ENCODE measurements at places on chromosomes 5 and 9.

GRCh38 chr9:95350266-95350665 is 32.8 kb upstream of the FANCC start:
- DNase-seq: no peak

DNA sequence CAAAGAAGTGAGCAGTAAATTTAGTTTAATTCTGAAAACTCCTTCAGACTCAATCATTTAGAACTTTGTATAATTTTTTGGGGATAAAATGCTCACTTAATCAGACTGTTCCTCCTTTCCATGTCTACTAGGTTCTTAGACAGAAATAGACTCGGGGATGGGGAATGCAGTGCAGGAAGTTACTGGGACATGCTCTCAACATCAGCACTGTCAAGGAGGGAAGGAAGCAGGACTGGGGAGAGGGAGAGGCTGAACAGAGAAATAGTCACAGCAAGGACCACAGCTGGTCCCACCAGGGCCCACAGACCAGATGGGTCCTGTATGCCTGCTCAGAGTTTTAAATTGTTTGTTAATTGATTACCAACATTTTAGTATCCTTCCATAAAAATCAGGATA is 310.1 kb upstream of the MSX2 start:
- no peak for DNase-seq

- no peak for DNase-seq
Measured at GRCh38 chr9:79046401-79046800, 525.4 kb upstream of the TLE4 start.

DNA sequence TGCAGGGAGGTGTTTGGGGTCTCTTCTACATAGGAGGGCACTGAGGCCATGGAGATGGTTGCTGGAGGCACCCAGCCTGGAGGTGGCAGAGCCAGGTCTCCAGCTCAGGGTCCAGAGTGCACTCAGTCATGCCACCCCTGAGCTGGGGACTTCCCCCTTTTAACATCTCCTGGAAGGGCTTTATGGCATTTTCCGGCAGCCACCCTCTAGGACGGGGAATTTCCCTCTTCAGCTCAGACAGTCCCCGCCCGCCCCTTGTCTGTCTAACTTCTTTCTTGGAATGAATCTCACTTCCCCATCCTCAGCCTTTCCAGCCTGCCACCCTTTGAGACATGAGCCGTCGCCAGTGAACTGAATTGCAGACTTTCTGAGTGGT is 49.9 kb downstream of the COL15A1 start:
- peak; percentile 62 for DNase-seq

DNA sequence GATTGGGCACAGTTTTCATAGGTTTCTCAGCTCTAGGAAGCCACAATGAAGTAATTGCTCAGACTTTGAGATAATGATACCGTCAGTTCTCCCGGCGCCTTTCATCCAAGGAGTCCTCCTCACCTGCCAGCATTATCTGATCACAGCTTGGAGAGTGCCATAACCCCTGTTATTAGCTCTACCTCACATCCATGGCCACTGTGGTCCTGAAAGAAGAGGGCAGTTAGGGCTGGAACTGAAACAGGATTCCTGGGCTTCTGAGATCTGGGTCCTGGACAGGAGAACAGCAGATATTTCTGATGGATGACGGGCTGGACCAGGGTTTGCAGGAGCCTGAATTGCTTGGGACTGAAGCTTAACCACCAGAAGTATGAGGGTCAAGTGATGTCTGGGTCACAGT is 13.5 kb downstream of the RGS3 start:
- DNase-seq: no peak

GRCh38 chr5:179250561-179251225 is 94.6 kb downstream of the ADAMTS2 start:
- DNase-seq: no peak

DNA sequence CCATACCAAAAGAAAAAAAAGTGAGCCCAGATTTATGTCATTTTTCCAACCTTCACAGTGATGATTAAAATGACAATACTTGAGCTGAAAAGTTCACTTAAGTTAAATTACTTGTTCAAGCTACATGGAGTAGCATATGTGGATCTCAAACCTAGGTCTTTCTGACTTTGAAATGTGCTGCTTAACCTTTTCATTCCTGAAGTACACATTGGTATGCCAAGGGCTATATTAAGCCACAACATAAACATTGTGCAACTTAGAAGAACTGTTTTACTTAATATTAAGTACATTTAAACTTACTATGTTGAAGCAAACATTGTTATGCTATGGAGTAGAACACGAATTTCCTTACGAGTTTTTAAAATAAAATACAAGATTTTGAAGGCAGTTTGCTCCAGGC is 105.0 kb downstream of the GIN1 start:
- no peak for DNase-seq

- no peak for DNase-seq
Measured at GRCh38 chr5:116883875-116884274, 309.3 kb upstream of the SEMA6A start.

- no peak for DNase-seq
Measured at GRCh38 chr9:136567651-136568287, 21.9 kb upstream of the NOTCH1 start.

DNA sequence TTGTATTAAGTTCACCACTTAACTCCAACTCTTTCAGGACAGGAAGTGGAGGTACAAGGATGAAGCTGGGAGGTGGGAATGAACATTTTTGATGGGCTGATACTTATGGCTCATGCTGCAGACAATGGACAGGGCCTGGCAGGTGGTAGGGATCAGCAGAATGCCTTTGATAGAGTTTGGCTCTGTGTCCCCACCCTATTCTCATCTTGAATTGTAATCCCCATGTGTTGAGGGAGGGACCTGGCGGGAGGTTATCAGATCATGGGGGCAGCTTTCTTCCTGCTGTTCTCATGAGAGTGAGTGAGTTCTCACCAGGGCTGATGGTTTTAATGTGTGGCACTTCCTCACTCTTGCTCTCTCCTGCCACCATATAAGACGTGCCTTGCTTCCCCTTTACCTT is 87.3 kb upstream of the PRLR start:
- DNase-seq: no peak

GRCh38 chr5:13739479-13739878 is 205.0 kb downstream of the DNAH5 start:
- DNase-seq: no peak

GRCh38 chr9:110029429-110029955 is 178.5 kb downstream of the C9orf152 start:
- no peak for DNase-seq

- DNase-seq: no peak
Measured at GRCh38 chr9:20112205-20112783, 323.5 kb upstream of the SLC24A2 start.

- DNase-seq: no peak
Measured at GRCh38 chr9:26158631-26159150, 480.4 kb upstream of the TUSC1 start.

GRCh38 chr9:36945999-36946398 is 88.1 kb downstream of the PAX5 start:
- no peak for DNase-seq
